ENCODE measurements at places on chromosomes 16 and 17.
A peak's percentile ranks its signal among the peaks of the same experiment; 100 is the strongest.

- no peak for DNase-seq
These were observed 14.0 kb upstream of the FAM83G start for GRCh38 chr17:19018600-19018950.

GRCh38 chr16:24382762-24383407, 126.8 kb downstream of the CACNG3 start:
- no peak for DNase-seq

DNA sequence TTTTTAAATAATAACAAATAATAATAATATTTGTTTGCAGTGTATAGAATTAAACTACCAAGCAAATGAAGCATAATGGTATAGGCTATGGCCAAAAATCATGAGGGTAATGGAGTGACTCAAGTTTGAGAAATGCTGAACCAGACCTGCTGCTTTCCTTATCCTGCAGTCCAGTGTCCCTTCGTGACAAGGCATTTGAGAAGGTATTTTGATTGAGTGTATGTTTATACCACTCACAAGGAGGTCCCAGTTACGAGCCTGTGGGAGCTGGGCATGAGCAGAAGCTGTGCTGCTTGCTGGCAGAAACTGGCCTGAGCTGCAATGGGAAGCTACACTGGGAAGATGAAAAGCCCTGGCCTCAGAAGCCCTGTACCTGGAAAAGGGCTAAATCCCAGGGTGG, 50.3 kb downstream of the GNAO1 start:
- DNase-seq, result no peak

DNA sequence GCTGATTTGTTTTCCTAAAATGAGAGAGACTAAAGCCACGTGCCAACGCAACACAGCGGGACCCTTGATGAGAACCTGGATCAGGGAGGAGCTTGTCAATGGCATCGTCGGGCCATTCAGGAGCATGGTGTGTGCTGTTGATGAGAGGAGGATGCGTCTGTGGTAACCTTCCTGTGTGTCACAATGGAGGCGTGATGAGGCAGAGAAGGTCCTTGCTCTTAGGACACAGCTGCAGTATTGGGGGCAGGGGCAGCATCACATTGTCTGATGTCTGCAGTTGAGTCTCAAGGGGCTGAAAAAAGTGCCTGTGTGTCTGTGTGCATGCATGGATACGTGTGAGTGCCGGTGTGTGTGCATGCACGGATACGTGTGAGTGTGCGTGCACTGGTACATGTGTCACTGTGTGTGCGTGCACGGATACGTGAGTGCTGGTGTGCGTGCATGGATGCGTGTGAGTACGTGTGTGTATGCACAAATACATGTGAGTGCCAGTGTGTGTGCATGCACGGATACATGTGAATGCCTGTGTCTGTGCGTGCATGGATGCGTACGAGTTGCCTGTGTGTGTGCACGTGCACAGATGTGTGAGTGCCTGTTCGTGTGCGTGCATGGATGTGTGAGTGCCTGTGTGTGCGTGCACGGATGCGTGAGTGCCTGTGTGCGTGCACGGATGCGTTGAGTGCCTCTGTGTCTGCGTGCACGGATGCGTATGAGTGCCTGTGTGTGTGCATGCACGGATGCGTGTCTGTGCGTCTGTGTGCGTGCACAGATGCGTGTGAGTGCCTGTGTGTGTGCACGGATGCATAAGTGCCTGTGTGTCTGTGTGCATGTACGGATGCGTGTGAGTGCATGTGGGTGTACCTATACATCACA, 39.3 kb downstream of the BAIAP2 start:
- DNase-seq, result no peak

DNA sequence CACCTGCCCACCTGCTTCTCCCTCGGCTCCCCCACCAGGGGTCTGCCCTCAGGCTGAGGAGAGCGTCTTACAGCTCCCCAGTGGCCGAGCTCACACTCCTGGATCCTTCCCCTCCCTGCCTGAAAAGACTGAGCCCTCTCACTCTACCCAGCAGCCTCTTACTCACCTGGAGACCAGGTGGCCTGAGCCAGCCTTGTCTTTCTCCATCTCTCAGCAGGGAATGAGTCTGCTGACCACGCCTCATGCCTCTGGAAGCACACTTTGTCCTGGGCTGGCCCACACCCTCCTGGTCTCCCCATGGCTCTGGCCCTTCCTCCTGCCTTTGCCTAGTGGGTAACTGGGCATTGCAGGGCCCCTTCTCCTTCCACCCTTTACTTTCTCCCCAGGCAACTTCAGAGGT, 177.2 kb downstream of the ENGASE start:
- no peak for DNase-seq

DNA sequence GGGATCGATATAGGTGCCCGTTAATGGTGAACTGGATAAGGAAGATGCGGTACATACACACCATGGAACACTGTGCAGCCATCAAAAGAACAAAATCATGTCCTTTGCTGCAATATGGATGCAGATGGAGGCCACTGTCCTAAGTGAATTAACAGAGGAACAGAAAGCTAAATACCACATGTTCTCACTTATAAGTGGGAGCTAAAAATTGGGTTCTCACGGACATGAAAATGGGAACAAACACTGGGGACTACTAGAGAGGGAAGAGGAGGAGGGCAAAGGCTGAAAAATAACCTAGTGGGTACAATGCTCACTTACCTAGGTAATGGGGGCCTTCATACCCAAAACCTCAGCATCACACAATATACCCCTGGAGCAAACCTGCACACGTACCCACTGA, 302.6 kb downstream of the XYLT1 start:
- no peak for DNase-seq

GRCh38 chr16:59305850-59306249, 571.7 kb upstream of the GOT2 start:
- no peak for DNase-seq

DNA sequence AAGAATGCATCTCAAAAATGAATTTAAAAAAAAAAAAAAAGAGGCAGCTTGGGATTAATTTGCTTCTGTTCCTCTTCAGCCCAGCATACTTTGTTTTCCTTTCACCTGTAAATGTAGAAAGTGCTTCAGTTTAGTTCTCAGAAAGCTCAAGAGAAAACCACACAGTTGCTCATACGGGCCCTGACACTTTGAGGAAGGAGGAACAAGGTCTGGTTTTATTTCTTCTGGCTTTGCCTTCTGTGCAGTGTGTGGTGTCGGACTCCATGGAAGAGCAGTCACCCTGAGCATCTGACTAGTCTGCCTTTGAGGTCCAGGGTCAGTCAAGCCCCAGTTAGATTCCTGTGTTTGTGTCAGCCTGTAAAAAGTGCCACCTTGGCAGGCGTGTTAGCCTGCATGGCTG, 27.6 kb downstream of the NMT1 start:
- no peak for DNase-seq

GRCh38 chr16:48212033-48212432, 32.1 kb upstream of the LONP2 start:
- DNase-seq, result no peak

DNA sequence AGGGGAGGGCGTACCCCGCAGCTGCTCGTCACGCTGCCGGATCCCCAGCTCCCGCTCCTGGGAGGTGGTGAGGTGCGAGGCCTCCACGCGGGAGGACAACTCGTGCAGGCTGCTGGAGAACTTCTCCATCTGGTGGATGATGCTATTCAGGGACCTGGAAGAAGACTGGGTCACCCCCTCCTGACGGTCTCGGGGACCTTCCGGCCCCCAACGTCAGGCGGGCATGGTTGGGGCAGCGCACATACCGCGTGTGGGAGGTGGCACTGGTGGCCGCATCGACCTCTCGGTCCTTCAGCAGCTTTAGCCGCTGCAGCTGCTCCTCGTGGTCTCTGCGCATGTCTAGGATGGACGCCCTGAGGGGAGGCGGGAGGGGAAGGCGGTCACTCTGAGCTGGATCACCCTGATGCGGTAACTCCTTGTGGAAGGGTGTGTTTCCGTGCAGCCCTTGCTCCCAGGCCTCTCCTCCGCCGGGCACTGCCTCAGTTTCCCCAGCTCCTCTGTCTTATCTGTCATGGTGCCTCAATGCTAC, 13.3 kb upstream of the MRPL38 start:
- no peak for DNase-seq

- DNase-seq, result no peak
These were observed 21.7 kb downstream of the KNOP1 start for GRCh38 chr16:19696328-19696727.

- DNase-seq, result no peak
These were observed 225.3 kb downstream of the KATNIP start for GRCh38 chr16:27775254-27775653.

- DNase-seq, result no peak
These were observed 4.2 kb downstream of the CARHSP1 start for GRCh38 chr16:8864480-8865110.

- no peak for DNase-seq
These were observed 114.8 kb downstream of the METRNL start for GRCh38 chr17:83194186-83194561.

- no peak for DNase-seq
These were observed 186.6 kb downstream of the C16orf78 start for GRCh38 chr16:49560004-49560830.

DNA sequence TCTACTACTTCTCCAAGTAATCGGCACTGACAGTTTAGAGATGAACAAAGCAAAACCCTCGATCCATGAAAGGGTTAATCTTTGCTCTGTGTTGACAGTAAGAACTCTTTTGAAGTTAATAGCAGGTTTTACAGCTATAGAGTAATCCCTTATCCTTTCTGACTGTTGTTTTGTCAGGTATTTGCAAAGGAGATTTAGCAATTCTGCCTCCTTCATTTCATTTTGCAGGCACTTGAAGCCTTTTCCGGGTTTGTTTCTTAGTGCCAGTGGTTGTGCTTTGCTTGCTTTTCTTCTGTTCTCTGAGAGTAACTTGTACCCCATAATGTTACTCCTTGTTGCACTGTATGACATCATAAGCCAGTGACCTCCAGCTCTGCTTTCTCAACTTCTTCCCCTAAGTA, 64.5 kb downstream of the TANGO6 start:
- DNase-seq, result no peak

- DNase-seq, result no peak
These were observed 120.6 kb upstream of the CACNG5 start for GRCh38 chr17:66714046-66715023.

DNA sequence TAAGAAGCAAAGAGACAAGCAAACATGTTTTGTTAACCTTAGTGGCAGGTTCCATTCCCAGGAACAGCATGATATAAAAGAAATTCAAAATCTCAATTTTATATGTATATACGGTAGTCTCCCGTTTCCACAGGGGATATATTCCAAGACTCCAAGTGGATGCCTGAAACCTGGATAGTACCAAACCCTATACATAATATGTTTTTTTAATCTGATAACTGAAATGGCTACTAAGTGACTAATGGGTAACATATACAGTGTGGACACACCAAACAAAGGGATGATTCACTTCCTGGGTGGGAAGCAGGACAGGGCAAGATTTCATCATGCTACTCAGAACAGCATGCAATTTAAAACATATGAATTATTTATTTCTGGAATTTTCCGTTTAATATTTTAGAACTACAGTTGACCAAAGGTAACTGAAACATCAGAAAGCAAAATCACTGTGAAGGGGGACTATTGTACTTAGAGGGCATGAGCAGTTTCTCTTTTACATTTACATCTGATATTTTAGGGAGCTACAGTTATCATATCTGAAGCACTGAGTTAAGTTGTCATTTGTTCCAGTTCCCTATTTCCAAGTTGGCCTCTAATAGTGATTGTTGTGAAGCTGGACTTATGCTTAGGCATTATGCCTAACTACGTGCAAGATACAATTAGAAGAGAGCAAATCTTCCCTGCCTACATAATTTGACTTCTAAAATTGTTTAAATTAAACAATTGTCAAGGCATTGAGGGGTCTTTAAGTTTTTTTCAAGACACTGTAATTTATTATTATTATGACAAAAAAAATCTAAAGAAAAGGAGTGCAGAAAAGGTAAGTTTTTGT, 34.1 kb upstream of the ABCA6 start:
- no peak for DNase-seq

- peak; percentile 28 for DNase-seq
These were observed 565 bp downstream of the MAP3K3 start for GRCh38 chr17:63622574-63623390.

DNA sequence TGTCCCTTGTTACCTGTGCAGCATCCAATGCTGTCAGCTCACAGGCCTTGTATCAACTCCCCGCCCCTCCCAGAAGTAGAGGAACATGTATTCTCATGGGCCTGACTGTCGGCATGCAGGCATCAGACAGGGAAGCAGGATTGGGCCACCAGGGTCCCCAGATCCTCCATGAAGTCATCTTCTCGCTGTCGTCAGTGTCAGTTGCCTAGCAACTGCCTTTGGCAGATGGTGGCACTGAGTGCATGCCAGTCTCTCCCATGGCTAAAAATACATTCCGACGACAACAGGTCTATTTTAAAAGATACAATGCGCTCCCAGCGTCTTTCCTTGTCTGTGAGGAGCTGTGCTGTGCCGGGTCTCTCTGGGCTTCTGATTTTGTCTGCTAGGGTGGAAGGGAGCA, 36.8 kb upstream of the CES5A start:
- no peak for DNase-seq

DNA sequence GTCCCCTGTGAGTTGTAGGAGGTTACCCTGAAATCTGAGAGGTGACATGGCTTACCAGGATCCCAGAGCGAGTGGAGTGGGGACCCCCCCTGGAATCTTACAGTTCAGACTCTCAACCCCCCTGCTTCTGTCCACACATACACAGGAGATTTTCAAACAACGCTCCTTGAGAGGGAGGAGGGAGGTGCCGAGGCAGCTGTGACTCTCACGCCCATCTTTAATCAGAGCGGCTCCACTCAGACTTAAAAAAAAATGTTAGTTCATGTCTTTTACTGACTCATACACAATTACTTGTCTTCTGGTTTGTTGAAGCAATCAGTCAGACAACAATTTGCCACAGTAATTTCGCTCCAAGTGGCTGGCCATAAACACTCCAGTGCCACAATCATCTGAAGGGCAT, 15.4 kb upstream of the TMEM220 start:
- DNase-seq, result no peak

GRCh38 chr16:23288726-23289512, 13.2 kb upstream of the SCNN1B start:
- DNase-seq, result no peak

DNA sequence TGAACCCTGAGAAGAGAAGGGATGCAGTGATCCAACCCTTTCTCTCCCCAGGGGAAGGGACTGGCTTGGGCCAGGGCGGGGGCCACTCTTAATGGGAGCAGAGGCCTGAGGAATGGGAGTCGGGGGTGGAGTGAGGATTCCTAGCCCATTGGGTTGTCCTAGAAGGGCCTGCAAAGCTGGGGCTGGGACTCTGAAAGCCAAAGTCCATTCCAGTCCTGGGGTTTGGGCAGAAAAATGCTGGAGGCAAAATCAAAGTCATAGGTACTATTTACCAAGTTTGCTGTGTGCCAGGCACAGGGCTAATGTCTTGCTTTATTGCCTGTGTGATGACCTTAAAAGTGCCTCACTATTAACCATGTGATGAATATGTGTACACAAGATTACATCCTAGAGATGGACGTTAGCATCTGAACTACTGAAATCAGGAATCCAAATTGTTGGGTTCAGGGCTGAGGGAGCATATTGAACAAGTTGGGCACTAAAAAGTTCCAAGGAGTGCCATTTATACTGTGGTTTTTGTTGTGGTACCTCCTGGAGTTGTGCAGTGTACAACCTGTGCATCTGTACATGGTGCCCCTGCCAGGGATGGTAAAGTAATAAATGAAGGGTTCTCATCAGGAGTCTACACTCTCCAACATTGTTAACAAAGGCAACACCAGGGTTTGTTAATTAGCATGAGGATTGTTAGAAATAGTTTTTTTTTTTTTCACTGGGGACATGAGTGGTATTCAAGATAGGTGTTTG, 84.4 kb upstream of the NKD1 start:
- no peak for DNase-seq

- DNase-seq, result no peak
These were observed 16.8 kb upstream of the CCL1 start for GRCh38 chr17:34379868-34380267.

GRCh38 chr16:50153596-50154419, 702 bp downstream of the TENT4B start:
- no peak for DNase-seq

All from activated CD4-positive, alpha-beta T cell treated with anti-CD3 and anti-CD28 coated beads, Interleukin-2, amount 50 U/mL, for 24 hours (primary cell).